ENCODE measurements at places on chromosomes 11 and 22.

DNA sequence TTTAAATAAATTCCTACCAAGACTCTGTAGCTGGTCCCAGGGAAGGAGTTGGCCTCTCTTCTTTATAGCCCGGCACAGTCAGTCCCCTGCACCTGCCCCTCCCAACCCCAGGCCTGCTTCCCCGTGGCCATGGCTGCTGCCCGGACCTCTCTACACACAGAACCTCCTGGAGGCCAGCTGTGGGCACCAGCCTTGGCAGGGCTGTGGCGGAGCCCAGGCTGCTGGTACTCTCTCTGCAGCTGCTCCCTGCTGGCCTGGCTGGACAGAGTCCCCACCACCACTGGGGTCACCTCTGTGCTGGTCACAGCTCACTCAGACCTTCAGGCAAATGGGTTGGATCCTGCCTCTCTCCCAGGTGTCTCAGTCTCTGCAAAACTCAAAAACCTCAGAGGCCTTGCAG is 69.3 kb downstream of the LRP5 start:
- no peak for DNase-seq

- DNase-seq = no peak
These were observed 465.2 kb downstream of the MIAT start for GRCh38 chr22:27122574-27122973.

- DNase-seq = no peak
These were observed 17.9 kb upstream of the SESN3 start for GRCh38 chr11:95248666-95249467.

GRCh38 chr22:24494528-24495364 is at the start of gene UPB1:
Gene UPB1 (plus strand): TSS chr22:24495332. CDS start chr22:24495404, 72 bp downstream.
- no peak for DNase-seq

- DNase-seq = no peak
These were observed 50.1 kb downstream of the CABIN1 start for GRCh38 chr22:24061124-24061684.

DNA sequence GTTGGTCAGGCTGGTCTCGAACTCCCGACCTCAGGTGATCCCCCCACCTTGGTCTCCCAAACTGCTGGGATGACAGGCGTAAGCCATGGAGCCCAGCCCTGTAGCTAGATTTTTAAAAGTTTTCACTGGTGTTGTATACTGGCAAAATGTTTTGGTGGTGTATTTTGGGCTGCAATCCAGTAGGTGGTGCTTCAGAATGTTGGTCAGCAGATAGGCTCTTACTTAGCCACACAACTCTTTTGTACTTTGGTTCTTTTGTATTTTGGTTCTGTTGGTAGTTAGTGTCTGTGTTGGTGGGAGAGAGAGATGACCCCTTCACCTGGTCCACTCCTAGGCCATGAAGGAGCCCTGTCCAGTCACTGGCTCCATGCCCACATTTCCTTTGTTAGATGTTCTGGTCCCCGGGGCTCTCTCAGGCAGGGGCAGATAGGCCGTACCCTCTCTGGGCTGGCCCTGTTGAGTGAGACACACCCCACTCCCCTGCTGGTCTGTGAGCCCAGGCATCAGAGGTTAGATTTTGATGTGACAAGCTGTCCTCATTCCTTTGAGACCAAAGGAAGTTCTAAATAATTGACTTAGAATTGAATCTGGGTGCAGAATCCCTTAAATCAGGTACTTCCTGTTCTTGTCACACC is 123.8 kb downstream of the DDX10 start:
- DNase-seq = no peak

DNA sequence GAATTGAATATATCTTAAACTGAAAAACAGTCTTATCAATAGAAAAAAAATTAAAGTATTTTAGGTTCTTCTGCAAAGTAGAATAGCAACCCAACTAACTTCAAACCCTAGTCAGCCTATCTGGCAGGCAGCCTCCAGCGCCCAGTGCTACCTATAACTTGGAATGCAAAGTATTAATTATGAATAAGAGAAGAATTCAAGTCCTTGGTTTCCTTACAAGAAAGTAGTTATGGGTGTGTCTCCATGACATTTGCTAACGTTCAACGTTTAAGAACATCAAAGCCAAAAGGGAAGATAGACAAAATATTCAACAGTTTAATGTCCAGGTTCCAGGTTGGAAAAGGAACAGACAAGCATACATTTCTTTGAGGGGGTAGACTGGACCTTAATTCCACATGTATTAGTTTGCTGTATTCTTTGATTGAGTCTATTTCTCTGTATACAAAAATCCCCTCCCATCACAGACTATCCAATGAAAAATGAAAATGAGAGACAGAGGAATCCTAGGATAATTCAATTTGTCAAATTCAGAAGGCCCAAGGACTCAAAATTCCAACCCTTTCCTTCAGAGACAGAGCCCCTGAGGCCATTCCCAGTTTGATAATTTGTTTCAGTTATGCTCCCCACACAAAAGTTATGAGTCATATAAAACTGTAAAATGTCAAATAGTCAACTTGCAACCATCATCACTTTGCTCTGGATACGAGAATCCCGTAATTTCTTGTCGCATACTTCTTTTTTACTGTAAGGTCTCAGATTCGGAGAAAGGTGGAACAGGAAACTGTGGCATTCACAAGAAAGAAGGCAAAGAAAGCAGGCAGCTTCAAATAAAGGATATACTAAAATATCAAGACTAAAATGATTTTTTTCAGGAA is 83.7 kb upstream of the CHRM4 start:
- no peak for DNase-seq

All from AG04449 (cell line).